ENCODE measurements at places on chromosomes 3 and 15. TPM values are rescaled to one million over a fixed set of nuclear protein-coding genes. Genes with fewer than 3 reads are reported as not detected.

GRCh38 chr15:88974392-88974791 is 61.2 kb upstream of the MFGE8 start:
- no peak for DNase-seq

GRCh38 chr3:186937017-186937875 is 6.9 kb downstream of the ST6GAL1 start:
- no peak for DNase-seq

- DNase-seq, result no peak
Observed at GRCh38 chr15:97815835-97816234, 144.7 kb upstream of the ARRDC4 start.

GRCh38 chr3:114411811-114412803 is 118.3 kb downstream of the TIGIT start:
- no peak for DNase-seq

GRCh38 chr15:80856400-80856799 is 77.2 kb downstream of the CEMIP start:
- DNase-seq, result no peak

DNA sequence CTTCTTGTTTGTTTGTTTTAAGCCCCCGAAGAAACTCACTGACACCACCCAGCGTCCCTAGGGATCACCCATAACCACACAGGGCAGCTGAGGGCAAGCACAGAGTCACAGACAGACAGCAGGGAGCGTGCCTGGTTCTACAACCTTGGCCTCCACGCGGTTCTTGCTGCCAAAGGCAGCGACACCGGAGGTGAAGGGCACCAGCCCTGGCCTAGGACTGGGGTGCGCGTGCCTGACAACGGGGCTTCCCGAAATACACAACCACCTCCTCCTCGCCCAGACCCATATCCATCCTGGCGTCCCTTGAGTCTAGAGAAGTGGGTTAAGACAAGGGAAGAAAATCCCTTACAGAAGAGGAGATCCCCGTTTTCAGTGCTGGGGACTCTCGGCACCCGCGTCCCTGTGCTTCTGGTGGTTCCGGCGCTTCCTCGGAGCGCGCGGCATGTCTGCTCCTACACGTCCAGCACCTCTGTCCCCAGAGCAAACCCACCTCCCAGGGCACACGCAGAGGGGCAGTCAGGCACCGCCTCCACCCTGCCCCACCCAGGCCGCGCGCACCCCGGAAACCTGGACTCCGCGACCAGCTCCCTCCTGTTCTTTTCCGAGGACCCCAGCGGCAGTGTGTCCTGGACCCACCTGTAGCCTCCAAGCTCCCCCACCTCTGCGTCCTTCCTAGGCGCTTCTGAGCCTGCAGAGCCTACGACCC is 911 bp downstream of the RFTN1 start:
- no peak for DNase-seq

DNA sequence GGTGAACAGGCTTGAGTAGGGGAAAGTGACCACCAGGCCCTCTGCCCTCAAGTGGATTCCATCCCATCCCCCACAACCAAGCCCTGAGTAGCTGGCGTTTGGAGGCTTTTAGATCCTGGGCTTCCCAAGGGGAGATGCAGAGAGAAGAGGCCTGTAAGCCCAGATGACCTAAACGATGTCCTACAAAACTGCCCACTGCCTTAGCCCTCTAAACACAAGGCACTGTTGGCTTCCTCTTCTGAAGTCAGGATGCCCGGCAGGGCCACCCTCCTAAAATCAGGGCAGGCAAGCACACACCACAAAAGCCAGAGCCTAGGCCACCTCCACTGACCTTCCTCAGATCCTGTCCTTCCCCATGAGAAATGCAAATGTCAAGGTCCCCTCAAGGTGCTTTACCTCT is 68.6 kb downstream of the ADCY5 start:
- no peak for DNase-seq

- DNase-seq, result no peak
Observed at GRCh38 chr3:27677565-27677964, 44.6 kb downstream of the EOMES start.

GRCh38 chr3:20561166-20561565 is 375.2 kb upstream of the SGO1 start:
- DNase-seq, result no peak

DNA sequence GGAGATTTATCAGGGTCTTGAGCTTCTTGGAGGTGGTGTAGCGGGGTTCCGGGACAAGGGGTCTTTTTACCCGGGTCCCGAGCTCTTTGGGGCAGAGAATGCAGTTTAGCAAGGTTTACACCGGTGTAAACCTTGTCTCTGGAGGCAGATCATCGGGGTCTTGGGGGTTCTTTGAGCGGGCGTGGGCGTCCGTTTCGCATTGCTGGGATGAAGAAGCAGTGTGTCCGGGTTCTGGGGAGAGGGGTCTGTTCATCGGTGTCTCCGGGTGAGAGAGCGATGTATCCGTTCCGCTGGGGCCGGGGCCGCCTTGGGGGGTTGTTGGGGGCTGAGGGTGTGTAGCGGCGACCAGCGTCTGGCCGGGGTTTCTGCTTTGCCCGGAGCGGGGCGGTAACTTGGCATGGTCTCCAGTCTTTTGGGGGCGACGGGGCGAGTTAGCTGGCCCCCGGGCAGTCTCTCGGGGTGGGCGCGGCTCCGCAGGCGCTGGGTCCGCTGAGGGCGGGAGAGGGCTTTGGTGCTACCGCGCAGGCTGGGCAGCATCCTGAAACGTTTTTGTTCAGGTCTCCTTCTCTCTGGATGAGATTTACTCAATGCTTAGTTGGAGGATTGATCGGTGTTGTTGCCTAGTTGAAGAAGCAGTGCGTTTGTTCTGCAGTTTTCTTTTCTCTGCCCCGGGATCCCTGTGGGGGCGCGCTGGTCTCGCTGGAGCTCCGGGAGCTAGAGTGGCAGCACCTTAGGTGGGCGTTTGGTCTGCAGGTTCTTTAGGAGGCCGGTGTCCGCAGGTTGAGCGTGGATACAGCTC is 843 bp downstream of the GLCE start:
- DNase-seq, result no peak

- DNase-seq, result no peak
Observed at GRCh38 chr15:87732976-87733375, 523.6 kb downstream of the NTRK3 start.

The TM4SF18 gene
- total RNA-seq, result 54.5 TPM

The CAMP gene
- total RNA-seq, result not detected

The EXD1 gene
- total RNA-seq, result 0.15 TPM

The THPO gene
- total RNA-seq, result not detected

The TMEM212 gene
- total RNA-seq, result not detected

The PEX5L gene
- 0.23 TPM for total RNA-seq

The FGF12 gene
- 0.51 TPM for total RNA-seq

Measured in Panc1 (cell line).